ENCODE measurements at places on chromosomes 3 and 15.

DNA sequence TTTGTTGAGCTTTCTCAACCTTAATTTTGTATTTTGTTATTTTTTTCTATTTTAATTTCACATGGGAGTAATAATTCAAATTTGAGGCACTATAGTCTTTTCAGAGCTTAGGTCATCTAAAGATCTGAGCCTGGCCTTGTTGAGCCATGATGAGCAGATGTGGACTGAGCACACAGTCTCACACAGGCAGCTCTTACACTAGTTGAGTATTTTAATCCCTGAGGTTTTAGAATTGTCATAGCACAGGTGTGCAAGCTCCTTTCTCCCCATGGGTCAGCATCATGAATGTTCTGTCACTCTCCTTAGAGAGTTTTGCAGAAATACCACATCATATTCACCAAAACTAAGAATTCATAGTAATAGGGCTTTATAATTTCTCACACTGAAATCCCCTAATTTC is 4.9 kb downstream of the ZBTB38 start:
- no peak for DNase-seq

GRCh38 chr3:64291345-64291744 is 66.1 kb upstream of the PRICKLE2 start:
- DNase-seq, result no peak

DNA sequence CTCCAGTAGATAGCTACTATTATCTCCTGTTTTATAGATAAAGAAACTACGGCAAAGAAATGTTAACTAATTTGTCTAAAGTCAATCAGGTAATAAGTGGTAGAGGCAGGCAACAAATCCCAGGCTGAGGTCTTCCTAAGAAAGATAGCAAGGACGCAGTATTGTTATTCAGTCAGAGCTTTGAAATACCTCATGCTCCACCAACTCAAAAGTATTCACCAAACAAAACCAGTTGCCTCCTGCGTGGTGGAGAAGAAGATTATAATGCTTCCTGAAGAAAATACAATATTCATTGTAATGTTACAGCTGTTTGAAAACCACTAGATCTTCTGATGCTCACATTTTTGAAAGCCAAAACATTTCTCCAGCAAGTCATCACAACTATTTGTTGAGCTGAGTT is 138.2 kb upstream of the CNTN4 start:
- no peak for DNase-seq

- peak; percentile 56 for DNase-seq
Measured at GRCh38 chr15:28975766-28976179, 90.0 kb downstream of the APBA2 start.

DNA sequence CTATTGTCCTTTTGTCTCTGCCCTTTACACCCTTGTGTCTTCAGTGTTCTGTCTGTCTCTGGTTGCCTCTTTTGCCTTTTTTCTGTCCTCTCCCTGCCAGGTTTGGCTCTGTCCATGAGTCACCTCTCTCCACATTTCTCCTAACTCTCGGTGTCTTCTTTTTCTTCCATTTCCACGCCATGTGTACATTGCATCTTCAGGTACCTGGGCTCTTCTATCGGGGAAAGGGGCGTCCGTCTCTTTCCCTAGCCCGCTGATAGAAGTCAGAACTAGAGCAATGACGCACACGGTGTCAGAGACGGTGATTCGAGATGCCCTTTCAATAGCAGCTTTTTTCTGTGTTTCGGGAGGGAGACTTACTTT is 641 bp downstream of the OPA1 start:
- peak; percentile 48 for DNase-seq

GRCh38 chr15:62779036-62779770 is 263.3 kb upstream of the TPM1 start:
- DNase-seq, result no peak

GRCh38 chr3:43816372-43816771 is 125.6 kb downstream of the ABHD5 start:
- no peak for DNase-seq

DNA sequence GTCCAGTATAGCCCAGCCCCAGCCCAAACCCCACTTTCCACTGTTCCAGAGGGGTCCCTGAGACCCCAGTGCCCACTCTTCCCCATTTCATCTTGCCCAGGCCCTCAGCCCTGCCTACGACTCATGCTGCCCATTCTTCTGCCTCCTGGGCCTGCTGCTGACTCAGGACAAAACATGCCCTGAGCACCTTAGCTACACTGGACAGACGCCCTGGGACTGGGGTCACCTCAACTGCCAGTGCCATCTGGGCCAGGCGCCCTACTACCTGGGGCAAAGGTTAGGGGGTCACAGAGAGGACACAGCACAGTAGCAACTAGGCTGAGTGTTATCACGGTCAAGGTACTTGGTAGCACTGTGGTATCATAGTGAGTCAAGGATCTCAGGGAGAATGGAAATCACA is 2.6 kb upstream of the LAMB2 start:
- DNase-seq, result no peak

DNA sequence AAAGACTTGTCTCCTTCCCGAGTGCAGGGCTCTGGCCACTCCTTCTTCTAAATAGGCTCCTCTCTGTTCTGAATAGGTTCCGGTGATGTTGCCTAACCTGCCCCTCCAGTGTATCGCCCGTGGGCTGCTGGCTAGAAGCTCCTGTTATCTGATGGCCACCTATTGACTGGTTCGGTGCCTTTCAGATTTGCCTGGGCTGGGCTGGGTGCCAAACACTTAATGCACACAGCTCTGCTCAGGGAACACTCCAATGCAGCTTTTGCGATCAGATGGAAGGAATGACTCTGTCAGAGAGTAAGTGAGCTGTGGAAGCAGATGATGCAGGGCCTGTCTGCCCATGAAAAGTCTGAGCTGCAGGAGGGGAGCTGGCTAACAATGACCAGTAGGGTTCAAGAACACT is 112.9 kb downstream of the CORO2B start:
- no peak for DNase-seq

DNA sequence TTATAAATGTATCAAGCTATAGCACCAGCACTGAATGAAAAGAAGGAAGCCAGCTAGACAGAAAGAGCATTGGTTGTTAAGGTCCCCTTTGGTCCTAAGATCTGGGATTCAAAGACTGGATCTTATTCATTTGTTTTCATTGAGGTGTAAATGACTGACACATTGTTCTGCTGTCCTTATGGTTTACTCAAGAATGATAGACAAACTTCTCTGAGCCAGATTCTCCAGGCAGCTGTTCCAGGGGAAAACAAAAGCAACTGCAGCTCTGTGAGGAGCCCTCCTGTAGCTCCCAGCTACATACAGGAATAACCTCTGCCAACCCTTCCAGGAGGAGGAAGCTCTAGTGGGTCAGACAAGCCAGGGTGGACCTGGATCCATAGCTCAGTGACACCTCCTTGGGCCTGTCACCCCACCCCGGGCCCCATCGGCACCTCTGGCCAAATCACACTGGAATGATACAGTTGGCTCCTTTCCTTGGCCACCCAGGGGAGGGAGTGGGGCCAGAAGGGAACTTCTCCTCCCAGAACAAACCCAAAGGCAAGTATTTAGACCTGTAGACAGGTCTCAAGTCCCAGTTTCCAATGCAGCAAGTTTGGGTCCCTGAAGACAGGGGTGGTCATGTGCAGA is 57.8 kb downstream of the ZNF621 start:
- no peak for DNase-seq

DNA sequence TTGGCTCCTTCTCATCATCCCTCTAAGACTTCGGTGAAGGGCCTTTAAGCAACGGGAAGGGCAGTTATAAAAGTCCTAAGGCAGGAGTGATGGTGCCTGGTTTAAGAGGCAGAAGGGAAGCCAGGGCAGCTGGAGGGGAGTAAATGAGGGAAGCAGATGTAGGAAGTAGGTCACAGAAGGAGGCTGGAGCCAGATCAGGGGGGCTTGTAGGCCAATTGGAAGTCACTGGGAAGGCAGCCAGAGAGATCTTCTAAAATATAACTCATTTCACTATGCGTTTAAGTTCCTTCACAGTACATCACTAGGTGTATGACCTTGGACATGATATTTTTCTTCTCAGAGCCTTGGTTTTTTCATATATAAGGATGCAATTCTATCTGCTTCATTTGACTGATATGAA is 94.7 kb downstream of the MYH15 start:
- no peak for DNase-seq

- DNase-seq, result peak; percentile 45
Measured at GRCh38 chr3:51538115-51538458, 432 bp upstream of the RAD54L2 start.

DNA sequence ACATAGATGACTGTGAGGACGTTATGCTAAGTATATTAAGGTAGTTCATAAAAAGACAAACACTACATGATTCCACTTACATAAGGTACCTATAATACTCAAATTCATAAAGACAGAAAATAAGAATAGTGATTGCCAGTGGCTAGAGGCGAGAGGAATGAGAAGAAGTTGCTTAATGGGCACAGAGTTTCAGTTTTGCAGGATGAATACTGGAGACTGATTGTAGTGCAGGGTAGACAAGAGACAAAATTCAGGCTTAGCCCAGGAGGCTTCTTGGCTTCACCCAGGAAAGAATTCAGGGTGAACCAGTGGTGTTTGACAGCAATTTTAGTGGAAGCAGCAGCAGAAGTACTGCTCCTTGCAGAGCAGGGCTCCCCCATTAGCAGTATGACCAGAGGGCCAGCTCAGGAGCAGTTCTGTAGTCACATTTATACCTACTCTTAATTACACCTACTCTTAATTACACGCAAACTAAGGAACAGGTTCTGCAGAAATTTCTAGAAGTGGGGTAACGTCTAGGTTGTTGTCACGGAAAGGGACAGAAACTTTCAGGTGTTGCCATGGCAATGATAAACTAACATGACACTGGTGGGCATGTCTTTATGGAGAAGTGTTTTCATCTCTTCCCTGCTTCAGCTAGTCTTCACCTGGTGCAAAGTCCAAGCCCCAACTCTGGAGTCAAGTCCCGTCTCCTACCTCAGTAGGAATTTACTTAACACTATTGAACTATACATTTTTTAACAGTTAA is 55.2 kb downstream of the TBL1XR1 start:
- peak; percentile 29 for DNase-seq

DNA sequence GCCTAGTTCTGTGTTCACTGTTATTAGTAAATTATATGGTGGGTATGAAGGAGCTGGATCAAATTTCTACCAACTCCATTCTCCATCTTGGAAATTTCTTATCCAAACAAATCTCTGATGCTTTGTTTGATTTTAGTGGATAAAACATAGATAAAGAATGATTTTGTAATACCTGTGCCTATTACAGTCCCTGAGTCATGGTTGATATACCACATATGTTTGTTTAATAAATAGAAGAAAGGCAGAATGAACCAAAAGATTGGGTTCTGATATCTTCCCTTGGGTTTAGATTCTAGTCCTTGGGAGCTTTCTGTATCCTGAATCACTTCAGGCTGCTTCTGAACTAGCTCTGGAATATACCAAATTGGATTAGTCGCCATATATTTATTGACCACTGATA is 203.6 kb downstream of the PDCD6IP start:
- DNase-seq, result no peak

DNA sequence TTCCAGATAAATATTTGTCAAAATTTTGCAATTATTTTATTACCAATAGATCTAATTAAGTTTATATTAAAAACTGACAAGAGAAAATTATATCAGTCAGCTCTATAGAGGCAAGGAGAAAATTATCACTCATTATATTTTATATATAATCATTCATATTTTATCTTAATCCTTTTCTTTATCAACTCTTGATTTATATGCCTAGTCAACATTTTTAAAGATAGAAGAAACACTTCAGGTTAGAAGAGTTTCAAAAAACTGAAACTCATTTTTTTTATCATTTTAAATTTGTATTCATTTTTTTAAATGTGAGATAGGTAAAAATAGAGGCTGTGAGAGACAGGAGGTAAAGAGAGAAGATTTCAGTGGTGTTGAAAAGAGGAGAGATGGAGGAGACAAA is 217.3 kb upstream of the P2RY1 start:
- no peak for DNase-seq

GRCh38 chr3:120646771-120647432 is 35.1 kb downstream of the HGD start:
- no peak for DNase-seq

- DNase-seq, result no peak
Measured at GRCh38 chr15:51505251-51505650, 117.3 kb downstream of the DMXL2 start.

- no peak for DNase-seq
Measured at GRCh38 chr3:159964166-159964973, 24.3 kb upstream of the IL12A start.

DNA sequence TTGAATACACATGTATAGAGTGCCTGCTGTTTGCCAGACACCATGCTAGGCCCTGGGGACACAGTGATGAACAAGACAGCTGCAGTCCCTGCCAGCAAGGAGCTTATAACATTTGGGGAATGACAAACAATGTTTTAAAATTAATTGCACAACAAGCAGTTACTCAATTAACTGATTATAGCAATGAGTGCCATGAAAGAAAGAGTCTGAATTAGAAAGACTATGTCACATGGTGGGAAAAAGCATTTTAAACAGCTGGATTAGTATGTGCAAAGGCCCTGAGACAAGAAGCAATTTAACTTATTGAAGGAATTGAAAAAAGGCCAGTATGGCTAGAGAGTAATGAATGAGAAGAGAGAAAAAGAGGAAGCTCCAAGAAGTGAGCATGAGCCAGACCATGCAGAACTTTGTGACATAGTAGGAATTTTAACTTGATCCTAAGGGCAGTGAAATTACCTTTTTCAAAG is 64.5 kb upstream of the PLXNA1 start:
- no peak for DNase-seq

DNA sequence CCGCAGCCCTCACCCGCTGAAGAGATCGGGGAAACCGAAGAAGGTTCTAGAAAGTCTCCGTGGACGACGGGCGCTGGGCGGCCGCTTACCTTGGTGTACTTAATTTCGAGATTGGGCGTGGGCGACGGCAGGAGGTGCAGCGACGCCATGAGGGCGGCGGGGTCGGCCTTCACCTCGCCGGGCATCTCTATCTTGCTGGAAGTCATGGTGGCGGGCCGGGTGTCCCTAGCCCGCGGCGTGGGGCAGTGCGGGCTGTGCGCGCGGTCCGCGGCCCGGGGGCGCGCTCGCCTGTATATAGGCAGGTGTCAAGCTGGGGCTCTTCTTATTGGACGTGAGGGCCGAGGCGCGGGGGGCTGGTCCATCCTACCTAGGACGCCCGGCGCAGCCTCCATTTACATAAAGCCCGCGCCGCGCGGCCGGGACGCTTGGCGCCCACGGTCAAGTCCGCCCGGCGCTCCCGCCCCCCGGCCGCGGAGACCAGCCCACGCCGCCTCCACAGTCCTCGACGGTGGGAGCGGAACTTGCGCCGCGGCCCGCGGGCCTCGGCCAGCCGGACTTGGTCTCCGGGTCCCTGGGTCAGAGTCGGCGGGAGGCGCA is at the start of gene ALDH1A2:
Gene ALDH1A2 (minus strand): TSS at position 267 of the 597 bp plus-strand sequence. CDS start 61 bp downstream, at position 206.
- DNase-seq, result no peak

DNA sequence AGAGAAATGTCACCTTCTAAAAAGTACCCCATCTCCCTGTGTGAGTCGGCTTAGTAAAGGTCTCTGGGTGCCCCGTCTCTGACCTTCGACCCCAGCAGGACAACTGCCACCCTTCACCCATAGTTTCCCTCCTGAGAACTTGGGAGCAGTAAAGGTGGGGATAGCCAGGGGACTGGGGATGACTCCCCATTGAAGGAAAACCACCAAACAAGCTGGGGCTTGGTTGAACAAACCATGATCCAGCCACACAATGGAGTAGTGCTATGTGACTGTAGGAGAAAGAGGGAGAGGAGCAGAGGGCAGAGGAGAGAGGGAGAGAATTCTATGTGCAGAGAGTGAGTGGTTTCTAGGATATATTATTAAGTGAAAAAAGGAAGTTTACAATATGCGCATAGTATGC is 33.7 kb downstream of the IDH3A start:
- DNase-seq, result no peak
